ENCODE measurements at places on chromosomes 1 and 21.
A peak's percentile ranks its signal among the peaks of the same experiment; 100 is the strongest.

DNA sequence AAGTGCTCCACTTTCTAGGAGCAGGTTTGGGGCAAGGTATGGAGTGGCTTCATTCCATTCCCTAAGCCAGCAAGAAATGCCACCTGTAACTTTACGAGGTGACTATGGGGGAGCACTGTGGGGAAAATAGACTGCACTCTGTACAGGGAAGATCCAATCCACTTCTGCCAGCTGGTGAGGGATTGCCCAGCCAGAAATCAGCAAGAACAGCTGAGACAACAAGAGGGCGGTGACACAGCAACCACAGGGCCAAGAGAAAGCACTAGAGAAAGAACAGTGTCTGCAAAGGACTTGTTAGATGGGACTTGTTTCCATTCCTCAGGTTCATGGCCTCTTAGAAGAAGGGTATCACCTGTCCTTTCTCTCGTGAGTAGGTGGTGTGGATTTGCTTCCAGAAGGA lies 19.6 kb downstream of the CAPN8 start:
- DNase-seq = no peak

DNA sequence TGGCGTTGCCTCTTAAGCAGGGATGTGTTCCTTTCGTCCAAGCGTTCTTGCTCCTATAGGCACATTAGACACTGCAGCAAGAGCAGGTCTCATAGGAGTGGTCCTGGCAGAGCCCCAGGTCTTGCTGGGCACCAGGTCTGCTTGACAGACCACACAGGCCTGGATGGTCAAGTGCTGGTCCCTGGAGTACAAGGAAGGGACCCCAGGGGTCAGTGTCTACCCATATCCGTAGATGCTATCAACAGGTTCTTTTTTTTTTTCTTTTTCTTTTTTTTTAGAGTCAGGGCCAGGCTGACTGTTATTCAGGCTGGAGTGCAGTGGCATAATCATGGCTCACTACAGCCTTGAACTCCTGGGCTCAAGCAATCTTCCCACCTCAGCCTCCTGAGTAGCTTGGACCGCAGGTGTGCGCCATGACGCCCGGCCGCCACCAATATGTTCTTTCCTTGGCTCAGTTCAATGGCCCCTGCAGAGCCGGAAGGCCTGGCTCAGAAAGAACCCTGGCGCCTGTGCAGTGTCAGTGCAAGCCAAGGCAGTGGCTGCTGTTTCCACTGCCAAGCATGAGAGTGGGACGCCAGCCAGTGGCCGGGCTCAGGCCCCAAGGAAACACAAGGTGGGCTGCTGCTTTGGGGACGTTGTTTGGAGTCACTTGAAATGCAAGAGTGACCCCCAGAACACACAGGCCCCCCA lies 10.0 kb upstream of the TNFRSF8 start:
- no peak for DNase-seq

DNA sequence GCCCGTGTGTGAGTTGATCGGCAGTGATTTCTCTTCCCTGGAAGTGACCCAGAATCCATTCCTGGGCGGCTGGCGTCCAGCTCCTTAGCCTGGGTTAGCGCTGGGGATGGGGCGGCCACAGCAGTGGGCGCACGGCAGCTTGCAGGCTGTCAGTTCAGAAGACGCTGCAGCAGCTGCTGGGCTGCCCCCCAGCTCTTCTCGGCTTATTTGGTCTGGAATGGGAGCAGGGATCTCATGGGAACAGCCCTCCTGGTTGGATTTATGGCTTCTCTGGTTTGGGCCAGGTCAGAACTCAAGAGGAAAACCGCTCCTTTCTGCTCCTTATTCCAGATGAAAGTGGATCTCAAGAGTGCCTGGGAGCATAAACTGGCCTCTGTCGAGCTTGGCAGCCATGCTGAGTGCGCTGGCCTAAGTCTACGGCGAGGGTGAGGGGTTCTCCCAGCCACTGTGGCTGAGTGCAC lies 148.2 kb downstream of the PRDM16 start:
- no peak for DNase-seq

DNA sequence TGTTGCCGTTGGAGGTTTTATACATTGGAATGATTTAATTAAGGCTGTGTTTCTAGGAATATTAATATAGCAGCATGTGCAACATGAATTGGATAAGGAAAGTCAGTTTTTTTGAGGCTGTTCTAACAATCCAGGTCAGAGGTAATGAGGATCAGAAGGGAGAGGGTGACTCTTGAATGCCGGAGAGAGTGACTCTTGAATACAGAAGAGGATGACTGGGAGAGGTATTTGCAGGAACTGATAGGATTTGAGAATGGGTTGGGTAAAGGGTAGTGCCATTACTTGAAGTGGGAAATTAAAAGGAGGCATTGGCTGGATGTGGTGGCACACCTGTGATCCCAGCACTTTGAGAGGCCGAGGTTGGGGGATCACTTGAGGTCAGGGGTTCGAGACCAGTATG lies 55.6 kb upstream of the MACF1 start:
- no peak for DNase-seq

DNA sequence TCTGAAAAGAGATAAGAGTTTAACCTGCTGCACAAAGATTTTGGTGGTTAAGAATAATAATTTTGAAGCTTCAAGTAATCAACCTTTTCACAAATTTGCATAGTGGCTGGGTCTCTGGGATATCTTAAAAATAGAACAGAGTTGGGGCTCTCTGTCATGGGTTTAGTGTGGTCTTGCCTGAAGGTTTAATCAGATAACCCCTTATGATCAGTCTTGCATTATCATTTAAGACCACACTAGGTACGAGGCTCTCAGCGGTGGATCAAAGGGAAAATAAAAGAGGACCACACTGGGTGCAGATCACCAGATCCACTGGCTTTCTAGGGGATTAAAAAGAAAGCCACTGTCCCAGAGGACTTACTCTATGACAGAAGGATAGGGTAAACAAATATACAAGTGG lies 19.5 kb downstream of the LRRC8C start:
- DNase-seq = no peak

DNA sequence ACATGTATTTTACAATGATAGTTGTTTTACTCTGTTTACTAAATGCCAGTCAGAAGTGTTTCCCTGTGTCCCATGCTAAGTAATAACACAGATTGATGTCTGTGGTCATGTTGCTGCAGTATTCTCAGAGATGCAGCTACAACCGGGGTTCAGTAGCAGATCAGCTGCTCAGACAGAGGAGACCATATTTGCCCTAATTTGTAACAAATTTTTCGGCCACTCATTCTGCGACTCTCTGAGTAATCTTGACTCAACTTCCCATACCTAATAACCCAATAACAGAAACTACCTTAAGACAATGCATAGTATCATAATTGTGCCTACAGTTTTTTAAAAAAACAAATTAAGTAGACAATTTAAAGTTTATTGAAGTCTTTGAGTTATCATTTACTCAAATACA lies 32.6 kb downstream of the NIBAN1 start:
- no peak for DNase-seq

DNA sequence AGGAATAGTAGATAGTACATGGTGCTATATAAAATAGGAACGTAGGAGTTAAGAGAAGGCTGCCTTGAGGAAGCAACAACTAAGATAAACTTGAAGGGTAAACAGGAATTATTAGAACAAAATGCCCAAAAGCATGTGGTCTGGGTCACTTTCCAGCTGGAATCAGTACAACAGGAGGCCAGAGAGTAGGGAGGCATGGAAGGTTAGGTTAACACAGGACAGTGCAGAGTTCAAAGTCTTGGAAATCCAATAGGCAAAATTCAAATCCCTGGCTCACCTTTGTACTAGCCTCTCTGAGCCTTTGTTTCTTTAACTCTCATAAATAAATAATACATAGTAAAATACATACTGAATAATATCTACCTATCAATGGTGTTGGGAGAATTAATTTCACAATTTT lies 69.0 kb upstream of the NEK7 start:
- no peak for DNase-seq

DNA sequence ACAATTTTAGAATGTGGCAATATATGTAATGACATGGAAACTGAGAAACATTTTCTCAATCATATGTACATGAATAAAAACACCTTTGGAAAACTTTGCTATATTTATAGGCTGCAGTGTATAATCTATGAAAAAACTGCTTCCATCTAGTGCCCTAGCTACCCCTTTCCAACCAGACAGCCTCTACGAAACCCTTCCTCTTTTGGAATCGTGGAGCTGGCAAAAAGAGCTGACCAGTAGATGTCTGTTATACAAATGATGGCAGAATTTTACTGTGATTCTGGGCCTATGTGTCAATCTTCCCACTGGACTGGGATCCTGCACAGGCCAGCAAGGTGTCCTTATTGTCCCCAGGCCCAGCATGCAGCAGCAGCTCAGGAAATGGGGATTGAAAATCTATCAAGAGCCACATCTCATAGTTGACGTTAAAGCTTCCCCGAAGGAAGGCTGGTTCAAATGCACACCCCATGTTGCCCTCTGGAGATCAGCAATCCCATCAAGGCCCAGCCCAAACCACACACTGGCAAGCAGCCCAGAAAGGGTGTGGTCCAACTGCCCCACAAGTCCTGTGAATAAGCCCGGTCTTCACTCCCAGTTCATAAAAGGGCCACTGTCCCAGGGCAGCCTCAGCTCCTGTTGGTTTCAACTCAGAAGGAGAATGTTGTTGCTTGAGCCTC lies 8.8 kb upstream of the FAM20B start:
- peak; percentile 69 for DNase-seq

- no peak for DNase-seq
Measured at GRCh38 chr1:162687870-162688269, 55.6 kb downstream of the DDR2 start.

- no peak for DNase-seq
Measured at GRCh38 chr1:169753549-169753948, 19.7 kb upstream of the SELE start.

DNA sequence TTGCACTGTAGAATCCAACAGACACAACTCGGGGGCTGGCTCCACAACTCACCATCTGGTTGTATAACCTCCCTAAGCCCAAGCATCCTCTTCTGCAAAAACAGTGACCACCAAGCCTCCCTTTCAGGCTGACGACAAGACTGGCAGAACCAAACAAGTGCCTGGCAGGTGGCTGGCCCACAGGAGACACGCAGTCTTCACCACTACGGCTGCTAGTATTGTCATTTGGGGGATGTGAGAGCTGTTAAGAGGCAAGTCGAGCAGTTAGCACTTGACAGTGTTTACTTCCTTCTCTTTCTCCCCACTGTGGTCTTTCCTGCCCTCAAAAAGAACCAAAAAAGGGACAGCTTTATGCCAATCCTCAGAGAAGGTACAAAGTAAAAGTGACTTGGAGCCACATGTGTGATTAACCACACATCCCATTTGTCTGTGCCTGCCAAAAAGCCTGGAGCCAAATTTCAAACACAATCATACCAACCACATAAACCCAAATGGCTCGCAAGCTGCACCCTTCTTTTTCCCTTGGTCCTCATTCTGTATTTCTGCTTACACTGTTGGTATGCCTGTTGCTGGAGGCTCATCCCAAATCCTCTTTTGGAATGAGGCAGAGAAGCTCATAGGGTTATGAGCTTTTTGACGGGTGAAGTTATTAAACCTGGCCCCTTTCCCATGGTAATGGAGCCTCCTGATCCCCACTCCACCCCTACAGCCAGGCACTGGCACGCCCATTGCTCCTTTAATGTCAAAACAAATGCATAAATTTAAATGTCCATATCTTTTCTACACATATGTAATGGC lies 94.1 kb downstream of the TGFBR3 start:
- no peak for DNase-seq

DNA sequence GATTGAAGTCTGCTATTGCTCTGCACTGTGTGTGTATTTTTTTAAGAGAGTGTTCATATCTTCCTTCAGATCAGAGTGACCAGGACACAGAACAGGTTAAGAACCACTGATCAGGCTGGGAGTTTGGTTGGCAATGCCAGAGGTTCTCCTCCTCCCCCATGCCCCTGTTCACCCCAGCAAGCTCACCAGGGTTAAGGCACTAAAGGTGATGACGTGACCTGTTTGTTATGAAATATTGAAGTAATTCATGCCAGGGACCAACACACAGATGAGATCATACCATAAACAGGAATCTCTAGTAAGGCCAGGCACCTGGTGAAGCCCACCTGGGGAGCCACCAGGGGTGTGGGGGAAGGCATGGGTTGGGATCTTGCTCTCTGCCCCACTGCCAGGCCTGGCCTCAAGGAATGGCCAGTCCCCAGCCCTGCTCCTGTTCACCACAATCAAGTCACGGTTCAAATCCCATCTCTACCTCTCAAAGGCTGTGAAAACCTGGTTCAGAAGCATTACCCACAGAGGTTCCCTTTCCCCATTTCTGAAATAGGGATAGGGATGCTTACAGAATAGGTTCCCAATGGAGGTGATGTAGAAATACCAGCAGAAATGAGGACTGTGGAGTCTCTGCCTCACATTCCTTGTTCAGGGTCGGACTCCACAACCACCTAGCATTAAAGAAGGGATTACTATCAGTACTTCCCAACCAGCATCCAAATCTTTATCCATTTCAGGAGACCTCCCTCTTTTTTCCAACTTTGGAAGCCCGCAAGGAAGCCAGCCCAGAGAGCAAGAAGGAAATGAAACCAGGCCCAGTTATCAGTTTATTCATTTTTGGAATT lies 2.4 kb downstream of the ID3 start:
- DNase-seq = no peak

DNA sequence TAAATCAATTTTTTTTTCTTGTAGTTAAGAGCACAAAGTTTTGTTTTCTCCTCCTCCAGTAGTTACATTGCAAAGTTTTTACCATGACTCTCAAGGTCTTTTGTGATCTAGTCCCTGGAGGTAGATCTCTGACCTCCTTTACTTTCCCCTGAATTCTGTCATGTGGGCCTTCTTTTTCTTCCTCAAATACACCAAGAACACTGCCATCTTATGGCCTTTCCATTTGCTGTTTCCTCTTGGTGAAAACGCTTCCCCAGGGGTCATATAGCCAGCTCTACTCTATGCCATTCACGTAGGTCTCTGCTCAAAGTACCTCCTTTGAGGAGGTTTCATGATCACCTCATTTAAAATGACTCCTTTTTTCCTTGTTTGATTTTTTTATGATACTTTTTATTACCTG lies 2.7 kb downstream of the DDX20 start:
- peak; percentile 45 for DNase-seq

DNA sequence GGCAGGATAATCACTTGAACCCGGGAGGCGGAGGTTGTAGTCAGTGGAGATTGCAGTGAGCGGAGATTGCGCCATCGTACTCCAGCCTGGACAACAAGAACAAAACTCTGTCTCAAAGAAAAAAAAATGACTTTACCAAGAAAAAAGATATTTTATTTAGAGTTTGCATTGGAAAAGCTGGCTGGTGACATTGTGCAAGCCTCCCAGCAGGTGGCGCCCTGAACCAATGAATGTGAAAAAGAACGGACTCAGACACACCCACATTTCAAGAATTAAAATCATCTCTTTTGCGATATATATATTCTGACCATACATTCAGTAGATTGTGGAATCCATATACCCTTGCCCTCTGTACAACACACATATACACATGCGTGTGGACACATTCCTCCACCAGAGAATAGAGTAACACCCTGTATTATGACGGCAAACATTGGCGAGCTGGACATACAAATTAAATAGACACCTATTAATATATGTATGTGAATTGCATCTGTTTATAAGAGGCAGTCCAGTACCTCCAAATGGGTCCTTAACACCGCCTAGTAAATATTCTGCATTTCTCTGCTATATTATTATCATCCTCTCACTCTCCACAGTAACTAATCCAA lies 39.0 kb upstream of the CADM3 start:
- peak; percentile 87 for DNase-seq

Measured in suppressor macrophage treated with lipopolysaccharide for 1 hour (primary cell).